ENCODE measurements at places on chromosomes 6 and 20.

DNA sequence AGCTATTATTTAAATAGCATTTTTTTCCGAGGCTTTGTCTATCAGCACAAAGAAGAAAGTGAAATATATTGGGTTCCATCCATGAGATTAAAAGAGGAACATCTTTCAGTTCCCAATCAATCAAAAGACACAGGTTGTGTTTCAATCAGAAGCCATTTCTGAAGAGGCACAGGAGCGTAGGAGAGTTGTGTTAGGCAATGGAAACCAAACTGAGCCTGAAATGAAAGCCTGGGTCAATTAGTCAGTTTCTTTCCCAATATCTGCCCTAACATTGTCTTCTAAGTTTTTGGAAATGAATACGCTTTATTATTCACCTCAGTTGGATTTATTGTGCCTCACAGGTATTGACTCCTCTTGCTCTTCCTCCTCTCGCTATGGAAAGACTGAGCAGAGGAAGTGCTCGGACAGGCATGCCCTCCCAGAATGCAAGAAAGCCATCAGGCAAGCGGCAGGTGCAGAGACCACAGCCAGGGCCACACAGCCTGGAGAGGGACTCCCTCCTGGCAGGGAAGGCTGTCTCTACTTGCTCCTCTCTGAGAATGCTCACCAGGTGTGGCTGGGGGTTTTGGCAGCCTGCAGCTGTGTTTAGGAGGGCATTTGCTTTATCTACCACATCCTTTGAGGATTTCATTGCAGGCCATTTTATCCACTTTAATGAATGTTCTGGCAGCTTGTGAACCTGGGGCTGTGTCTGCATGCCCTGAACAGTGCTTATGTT lies 100.8 kb upstream of the NEDD9 start:
- DNase-seq = no peak

DNA sequence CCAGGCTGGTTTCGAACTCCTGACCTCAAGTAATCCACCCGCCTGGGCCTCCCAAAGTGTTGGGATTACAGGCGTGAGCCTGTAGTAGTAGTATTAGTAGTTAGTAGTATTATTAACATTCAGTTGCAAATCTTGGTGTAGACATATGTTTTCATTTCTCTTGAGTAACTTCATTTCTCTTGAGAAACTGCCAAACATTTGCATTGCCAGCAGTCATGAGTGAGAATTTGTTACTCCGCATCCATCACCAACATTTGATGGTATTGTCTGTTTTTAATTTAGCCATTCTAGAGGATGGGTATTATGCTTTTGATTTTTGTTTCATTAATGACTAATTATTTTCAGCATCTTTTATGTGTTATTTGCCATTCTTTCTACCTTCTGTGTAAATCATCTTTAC lies 1.5 kb upstream of the ERVFRD-1 start:
- DNase-seq = no peak

DNA sequence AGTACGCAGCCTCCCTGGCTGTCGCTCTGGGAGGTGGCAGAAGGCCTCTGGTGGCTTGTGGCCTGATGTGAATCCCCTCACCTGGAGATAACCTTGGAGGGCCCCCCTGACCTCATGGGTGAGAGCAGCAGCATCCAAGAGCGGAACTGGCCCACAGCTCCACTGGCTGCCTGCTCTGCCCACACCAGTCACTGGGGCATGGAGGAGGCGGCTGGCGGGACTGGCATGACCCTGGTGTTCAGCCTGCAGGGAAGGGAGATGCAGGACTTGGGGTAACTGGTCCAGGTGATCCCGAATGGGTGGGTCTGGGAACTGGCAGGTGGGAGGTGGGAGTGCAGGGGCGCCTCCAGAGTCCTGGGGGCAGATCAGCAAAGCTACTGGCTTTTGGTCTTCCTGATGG lies 10.6 kb upstream of the DSN1 start:
- DNase-seq = no peak

- no peak for DNase-seq
Observed at GRCh38 chr20:63121749-63122405, 94.1 kb downstream of the YTHDF1 start.

DNA sequence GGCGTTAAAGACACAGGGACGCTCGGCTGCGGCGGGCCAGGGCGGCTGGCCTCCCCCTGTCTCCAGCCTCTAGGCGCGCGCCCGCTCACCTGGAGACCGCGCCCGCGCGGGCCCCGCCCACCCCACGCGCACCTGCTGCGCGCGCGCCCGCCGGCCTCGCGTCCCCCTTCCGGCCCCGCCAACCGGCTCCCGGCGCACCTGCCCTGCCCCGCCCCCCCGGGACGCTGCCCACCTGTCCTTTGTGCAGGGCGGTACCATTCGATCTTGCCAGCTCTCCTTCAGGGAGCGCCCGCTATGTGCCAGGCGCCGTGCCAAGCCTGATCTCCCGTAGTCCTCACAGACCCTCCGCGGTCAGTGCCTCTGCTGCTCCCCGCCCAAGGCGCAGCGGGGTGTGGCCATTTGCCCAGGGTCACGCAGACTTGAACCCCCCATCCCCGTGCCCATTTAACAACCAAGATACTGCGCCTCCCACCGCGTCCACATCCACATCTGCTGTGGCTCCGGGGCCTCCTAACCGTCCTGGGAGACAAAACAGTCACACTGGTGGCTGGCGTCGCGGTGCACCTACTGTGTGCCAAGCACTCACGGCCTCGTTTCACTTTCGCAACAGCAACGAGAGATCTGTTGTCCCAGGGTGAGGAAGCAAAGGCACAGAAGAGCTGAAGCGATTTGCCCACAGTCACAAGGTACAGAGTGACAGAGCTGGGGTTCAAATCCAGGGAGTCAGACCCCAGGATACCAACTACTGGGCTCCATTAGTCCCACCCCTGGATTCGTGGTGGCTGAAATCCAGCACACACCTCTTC lies 48.1 kb downstream of the NOL4L start:
- no peak for DNase-seq

GRCh38 chr20:62652041-62652893 lies 10.0 kb downstream of the SLCO4A1 start:
- DNase-seq = peak; percentile 99

DNA sequence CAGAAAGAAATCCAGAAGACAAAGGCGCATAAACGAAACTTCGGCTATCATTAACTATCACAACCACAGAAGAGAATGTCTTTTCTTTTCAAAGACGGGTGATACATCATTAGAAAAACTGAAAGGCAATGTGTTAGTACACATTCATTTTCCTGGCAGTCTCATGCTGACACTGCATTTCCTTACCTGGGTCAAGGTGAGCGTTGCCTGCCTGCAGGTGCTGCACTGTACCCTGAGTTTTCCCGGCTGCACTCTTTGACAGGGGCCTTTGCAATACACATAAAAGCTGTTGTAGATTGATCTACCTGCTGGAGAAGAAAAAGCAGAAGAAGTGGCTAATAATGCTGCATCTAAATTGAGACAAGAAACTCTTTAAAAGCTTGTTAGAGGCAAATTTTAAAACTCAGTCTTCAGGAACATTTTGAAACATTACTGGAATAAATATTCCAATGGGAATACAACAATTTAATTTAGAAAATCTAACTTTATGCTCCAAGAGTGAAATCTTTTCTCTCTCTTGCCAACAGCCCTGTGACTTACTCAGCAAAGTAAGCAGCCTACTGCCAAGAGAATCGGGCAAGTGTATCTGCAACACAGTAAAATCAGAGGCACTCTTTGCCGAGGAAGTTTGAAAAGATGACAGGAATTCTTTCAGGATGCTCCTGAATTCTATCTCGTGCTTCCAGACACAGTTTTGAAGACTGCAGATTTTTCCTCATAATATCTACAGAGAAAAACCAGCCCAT lies 526.4 kb downstream of the PRKN start:
- no peak for DNase-seq

- DNase-seq = no peak
Observed at GRCh38 chr6:105194106-105194505, 14.3 kb upstream of the POPDC3 start.

GRCh38 chr6:150212778-150213177 lies 69.9 kb downstream of the PPP1R14C start:
- no peak for DNase-seq

DNA sequence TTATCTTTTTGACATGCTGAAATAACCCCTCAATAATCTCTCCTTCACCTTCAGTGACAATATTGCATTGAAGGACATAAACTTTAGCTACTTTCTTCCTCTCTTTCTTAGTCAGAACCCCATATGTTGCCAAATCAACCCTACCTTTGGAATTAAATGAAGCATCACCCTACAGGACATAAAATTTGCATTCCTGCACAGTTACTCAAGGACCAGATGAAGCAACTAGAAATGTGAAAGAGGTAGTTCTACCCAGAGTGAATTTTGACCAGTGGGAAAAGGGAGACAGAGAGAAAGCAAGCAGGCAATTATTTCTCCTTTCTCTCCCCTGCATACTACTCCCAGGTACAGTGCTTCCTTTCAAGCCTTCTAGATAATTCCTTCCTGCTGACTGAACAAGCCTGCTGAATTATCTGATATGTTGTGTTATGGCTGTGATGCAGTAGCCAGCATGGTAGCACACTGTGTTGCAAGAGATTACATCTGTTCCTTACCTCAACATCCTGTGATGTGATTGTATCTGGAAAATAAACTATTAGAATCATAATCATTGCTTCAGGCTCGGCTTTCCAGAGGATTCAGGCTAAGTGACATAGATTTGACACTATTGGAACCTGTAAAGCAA lies 16.6 kb downstream of the TENT5A start:
- peak; percentile 50 for DNase-seq

DNA sequence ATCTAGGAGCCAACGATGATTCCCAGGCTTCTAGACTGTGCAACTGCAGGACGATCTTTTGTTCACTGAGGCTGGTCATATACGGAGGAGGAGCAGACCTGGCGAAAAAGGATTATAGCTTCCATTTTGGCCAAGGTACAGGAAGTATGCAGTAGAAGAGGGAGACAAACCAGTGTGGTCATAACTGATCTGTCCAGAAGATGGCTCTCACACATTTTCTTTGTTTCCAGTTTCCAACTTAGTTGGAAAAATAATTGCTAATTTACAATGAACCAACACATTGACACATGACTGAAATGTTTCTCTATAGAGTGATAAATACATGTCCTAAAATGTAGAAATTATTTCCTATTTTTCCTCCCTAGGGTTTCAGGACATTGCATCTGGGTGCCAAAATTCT lies 364.1 kb upstream of the BTBD3 start:
- DNase-seq = no peak

- DNase-seq = no peak
Observed at GRCh38 chr6:159931112-159931511, 37.8 kb upstream of the IGF2R start.

DNA sequence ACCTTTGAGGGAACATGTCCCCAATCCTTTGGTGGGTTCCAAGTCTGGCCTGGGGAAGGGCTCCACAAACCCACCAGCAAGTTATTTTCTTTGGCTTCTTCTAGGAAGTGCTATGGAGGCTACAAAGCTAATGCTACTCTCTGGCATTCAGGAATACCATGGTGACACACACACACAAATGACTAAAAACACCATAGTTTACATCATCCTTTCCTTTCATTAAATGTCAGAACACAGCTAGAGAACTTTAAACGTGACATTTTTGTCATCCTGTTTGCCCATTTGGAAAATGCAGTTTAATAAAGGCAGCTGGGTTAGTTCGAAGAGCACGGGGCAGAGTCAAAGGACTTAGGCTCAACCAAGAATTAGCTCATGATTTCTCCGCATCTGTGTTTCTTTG lies 40.2 kb upstream of the PROKR2 start:
- no peak for DNase-seq

GRCh38 chr6:75210885-75211739 lies 5.3 kb upstream of the COL12A1 start:
- DNase-seq = peak; percentile 74

DNA sequence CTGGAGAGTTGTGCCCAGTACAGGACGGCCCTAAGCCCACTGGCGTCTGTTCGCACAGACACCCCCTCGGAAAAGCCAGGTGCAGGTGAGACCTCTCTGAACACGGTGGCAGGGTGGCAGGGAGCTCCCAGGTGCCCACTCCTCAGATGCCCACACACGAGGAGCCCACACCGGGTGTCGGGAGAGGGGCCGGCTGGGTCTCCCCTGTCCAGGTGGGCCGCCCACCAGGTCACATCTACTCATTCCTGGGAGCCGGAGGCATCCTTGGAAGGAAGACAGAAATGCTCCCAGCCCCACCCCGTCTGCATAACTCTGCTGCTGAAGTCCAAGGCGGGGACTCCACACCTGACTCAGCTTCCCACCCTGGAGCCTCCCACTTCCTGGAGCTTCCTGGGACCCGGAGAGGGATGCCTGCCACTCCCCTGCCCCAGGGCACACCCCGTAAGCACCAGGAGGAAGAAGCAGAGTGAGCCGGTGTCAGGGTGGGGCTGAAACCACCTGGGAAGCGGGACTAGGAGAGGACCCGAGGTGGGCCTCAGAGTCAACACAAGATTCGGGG lies 2.5 kb downstream of the SRMS start:
- peak; percentile 37 for DNase-seq

DNA sequence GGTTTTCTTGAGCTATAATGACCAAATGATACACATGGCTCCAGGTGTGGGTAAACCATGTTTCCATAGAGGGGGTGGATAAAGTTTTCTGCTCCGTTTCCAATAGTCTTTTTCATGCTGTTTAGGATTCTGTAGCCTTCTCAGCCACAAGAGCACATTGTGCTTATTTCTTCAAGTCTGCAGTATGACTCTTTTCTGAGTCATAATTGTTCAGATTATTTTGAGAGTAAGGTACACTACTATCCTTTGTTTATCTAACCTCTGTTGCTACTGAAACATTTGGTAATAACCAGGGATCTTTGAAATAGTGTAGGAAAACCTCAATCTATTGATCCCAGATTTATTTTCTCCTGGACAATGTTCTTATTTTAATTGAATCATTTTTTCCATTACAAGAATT lies 247.9 kb upstream of the BMP2 start:
- DNase-seq = no peak

DNA sequence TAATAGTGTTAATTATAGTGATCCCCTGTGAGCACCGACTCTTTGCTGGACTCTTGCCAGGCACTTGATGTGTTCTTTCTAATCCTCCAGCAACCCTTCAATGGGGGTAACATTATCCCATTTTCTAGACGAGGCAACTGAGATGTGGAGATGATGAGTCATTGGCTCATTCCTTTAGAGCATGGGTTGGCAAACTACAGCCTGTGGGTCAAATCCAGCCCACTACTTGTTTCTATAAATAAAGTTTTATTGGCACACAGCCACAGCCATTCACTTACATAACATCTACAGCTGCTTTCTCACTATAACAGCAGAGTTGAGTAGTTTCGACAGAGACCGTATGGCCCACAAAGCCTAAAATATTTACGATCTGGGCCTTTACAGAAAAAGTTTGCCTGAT lies 249.5 kb upstream of the KCNG1 start:
- peak; percentile 47 for DNase-seq
